Forelimb muscle (tissue), 1 donor: ENCODE measurements at places on chromosomes 3 and 15. TPM values are rescaled to one million over a fixed set of nuclear protein-coding genes. Genes with fewer than 3 reads are reported as not detected.

MEGF11 gene
- polyA plus RNA-seq = 0.28 TPM

GHRL gene
- 0.89 TPM for polyA plus RNA-seq

DNA sequence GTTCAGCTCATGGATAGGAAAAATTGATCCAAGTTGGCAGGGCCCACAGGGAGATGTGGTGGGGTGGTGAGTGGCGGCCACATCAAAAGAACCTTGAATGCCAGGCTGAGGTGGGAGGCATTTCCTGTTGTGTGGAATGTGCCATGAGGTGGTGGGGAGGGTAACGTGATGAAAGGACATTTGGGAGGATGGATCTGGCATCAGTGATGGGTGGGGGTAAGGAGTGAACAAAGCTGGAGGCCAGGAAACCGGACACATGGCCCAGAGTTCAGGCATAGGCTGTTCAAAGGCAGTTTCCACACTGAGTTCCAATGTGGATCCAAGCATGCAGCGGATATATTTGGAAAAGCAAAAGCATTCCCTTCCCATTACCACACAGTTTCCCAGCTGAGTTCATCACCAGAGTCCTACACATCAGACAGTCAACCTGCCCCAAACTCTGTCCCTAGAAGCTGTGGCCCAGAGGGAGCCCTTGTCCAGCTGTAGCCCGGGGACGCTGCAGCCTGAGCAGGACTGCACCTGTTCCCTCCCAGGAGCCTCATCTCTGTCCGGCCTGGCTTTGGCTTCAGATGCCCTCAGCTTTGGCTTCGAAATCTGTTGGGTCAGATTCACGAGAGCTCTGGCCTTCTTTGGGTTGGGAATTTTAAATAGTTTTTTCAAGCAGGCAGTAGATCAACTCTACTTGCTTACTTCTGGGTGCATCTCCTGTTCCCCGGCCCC, 37.8 kb upstream of the GOLGA6B start:
- DNase-seq = no peak

DNA sequence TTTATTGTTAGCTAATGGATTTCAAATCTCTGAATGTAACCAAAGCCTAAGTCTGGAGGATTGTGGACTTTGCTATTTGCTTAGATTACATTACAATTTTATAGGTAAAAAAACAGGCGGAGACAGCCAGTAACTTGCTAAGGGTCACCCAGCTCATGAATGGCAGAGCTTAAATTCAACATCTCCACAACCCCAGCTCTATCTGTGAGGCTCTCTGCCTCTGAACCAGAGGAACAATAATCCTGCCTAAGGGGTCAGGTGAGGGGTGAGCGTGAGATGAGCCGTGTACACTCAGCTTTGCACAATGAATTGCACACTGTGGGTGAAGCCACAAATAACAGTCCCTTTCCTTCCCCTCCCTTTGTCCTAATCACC, 69.8 kb upstream of the SPATA12 start:
- DNase-seq = no peak

DNA sequence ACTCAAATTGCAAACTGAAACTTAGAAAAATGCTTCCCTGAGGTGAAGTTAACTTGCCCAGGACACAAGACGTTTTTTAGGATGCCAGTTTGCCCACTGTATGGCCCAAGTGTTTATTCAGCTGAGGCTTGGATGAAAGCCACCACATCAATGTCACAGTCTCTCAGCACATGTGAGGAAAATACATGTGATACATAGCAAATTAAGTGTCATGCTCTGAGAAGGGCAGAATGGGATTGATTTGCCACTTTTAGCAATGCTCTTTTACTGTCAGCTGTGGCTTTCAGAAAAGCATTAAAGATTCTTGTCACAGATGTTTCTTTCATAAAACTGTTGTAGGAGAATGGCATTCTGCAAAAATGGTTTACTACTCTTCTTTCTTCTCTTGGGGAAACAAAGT, 165.5 kb downstream of the ZIC1 start:
- no peak for DNase-seq
